ENCODE measurements at places on chromosomes 5 and 9.
A peak's percentile ranks its signal among the peaks of the same experiment; 100 is the strongest.

DNA sequence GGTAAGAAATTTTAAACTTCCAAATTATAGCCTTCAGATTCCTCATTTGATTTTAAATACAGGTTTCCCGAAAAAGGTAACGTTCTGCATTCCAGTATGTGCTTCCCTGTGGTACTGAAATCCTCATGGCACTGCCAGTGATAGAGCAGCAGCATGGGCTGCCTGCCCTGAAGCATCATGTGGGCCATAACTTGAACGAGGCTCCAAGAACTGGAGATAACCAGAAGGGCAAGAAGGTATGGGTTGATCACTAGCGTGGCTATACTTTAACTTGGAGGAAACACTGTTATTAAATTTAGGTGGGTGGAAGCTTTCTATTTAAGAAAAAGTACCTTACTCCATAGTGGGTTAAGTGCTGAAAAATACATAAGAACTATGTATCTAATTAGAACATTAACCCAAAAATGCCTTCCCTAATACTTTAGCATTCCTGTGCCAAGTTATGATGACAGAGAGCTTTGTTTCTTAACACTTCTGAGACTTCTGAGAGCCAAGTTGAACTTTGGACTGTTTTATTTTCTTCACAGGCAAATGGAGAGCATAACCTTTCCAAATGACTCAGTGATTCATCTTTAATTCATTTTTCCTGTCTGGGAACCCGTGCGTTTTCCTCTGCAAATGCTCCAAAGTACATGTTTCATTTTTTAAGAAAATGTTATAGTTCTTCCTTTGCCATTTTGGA is 191.5 kb upstream of the GNA14 start:
- peaks cover 9% of the 10 kb centered on the region for H3K4me1 ChIP-seq
- H3K27me3 ChIP-seq, result no peaks in the 10 kb centered on the region
- DNase-seq, result no peak
- H3K4me3 ChIP-seq, result no peak overlapping the region

- DNase-seq, result no peak
- no peak overlapping the region for H3K27ac ChIP-seq
Observed at GRCh38 chr5:54981928-54982327, 3.5 kb downstream of the ESM1 start.

GRCh38 chr5:33936381-33937016 is at the start of gene RXFP3:
RXFP3 (plus strand) TSS chr5:33936386; CDS start chr5:33936741, 355 bp downstream.
- H3K27me3 ChIP-seq, result peaks cover 47% of the 10 kb centered on the region
- no peaks in the 10 kb centered on the region for H3K36me3 ChIP-seq
- DNase-seq, result no peak
- peak within 1 kb of the TSS; percentile 81 for H3K4me3 ChIP-seq

DNA sequence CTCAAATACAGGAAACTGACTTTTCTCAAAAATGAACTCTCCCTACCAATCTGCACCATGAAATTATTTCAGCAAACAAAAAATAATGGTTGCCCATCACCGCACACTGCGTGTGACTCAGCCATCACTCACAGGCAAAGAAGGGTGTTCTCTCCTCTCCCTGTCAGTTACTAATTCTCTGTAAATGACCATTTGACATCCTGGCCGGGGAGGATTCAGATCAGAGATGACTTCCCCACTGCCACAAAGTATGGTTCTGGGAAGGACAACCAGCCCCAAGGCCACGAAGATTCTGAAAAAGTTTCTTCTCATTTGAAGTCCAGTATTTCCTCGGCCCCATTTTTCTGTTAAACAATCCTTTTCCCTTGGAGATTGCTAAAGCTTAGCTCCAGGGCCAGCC is 199.4 kb downstream of the AUH start:
- H3K4me1 ChIP-seq, result peaks cover 30% of the 10 kb centered on the region
- H3K27me3 ChIP-seq, result peaks cover 6% of the 10 kb centered on the region
- no peaks in the 10 kb centered on the region for H3K36me3 ChIP-seq
- H3K4me3 ChIP-seq, result peak overlapping the region; percentile 16
- H3K27ac ChIP-seq, result peak overlapping the region; percentile 75
- DNase-seq, result no peak

- H3K27me3 ChIP-seq, result peaks cover 6% of the 10 kb centered on the region
- DNase-seq, result peak; percentile 88
- peaks cover 5% of the 10 kb centered on the region for H3K4me1 ChIP-seq
- H3K4me3 ChIP-seq, result no peak overlapping the region
- H3K36me3 ChIP-seq, result peaks cover 8% of the 10 kb centered on the region
- H3K27ac ChIP-seq, result peak overlapping the region; percentile 31
Observed at GRCh38 chr9:93682155-93682968, 106.0 kb downstream of the PHF2 start.

DNA sequence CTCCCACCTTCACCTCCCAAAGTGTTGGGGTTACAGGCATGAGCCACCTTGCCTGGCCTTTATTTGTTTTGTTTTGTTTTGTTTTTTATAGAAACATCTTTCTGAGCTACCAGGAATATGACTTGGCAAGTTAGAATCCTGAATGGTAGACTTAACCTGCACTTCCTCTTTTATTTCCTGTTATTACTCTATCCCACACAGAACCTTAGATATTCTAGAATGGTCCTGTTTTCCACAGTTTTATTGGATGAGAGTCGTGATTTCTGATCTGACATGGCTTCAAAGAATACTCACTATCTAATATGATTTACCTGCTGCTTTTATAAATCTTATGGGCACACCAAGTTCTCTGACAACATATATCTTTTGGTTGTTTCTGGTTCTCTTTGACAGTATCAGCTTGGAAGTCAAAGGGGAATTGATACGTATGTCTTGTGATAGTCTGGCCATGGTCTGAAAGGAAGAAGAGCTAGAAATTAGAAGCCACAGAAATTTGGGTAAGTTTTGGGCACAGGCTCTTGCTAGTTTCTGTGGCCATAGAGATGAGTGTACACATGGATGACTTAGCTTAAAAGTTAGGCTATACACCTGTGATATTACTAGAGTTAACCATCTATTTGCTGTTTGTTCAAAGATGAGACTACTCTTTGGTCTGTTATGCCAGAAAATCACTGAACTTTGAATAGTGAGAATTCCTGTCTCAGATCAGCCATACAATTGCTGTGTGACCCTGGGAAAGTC is 4.7 kb upstream of the PANK3 start:
- no peak overlapping the region for H3K4me3 ChIP-seq
- H3K27ac ChIP-seq, result no peak overlapping the region
- H3K4me1 ChIP-seq, result peaks cover 29% of the 10 kb centered on the region
- no peak for DNase-seq

DNA sequence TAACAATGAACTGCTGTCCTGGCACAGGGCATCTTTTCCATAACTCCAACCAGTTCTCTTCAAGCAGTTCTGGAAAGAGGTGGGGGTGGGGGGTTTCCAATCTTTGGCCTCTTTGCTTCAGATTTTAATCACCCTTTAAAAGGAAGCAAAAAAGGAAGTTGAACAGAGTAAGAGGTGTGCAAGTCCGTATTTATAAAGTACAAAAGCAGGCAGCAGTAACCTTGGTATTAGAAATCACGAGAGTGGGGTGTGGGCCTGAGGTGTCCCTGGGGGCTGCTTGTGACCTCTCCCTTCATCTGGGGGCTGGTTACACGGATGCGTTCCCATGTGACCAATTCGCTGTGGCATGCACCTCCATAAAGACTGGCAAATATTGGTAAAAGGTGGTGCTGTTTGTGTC is 70.5 kb downstream of the PTCH1 start:
- H3K4me3 ChIP-seq, result no peak overlapping the region
- H3K27me3 ChIP-seq, result no peaks in the 10 kb centered on the region
- DNase-seq, result no peak
- peak overlapping the region; percentile 77 for H3K27ac ChIP-seq

DNA sequence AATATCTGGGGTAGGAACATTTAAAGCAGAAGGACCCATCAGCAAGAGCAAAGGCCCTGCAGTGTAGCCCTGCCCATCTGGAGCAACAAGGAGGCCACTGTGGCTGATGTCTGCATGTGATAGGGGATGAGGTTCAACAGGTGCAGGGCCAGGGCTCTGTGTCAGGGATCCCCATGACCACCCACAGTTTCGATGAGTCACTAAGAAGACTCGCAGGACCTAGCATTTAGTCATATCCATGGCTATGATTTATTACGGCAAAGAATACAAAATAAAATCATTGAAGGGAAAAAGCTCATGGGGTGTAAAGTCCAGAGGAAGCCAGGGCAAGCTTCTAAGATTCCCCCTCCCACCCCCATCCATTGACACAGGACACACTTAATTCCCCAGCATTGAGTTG is 188.6 kb downstream of the ADGRV1 start:
- no peaks in the 10 kb centered on the region for H3K4me1 ChIP-seq
- peaks cover 44% of the 10 kb centered on the region for H3K36me3 ChIP-seq
- H3K27me3 ChIP-seq, result no peaks in the 10 kb centered on the region
- no peak overlapping the region for H3K27ac ChIP-seq
- DNase-seq, result no peak

- H3K4me1 ChIP-seq, result no peaks in the 10 kb centered on the region
- no peaks in the 10 kb centered on the region for H3K36me3 ChIP-seq
- DNase-seq, result no peak
- H3K4me3 ChIP-seq, result no peak overlapping the region
- no peak overlapping the region for H3K27ac ChIP-seq
Observed at GRCh38 chr5:13955896-13956295, 11.4 kb upstream of the DNAH5 start.

DNA sequence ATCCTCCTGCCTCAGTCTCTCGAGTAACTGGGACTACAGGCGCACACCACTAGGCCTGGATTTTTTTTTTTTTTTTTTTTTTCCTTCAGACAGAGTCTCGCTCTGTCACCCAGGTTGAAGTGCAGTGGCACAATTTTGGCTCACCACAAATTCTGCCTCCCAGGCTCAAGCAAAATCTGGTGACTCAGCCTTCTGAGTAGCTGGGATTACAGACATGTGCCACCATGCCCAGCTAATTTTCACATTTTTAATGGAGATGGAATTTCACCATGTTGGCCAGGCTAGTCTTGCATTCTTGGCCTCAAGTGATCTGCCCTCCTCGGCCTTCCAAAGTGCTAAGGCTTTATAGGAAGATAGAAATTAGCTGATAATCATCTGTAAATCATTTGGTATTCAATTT is 43.9 kb downstream of the NSA2 start:
- H3K4me3 ChIP-seq, result no peak overlapping the region
- peaks cover 43% of the 10 kb centered on the region for H3K36me3 ChIP-seq
- DNase-seq, result no peak
- no peak overlapping the region for H3K27ac ChIP-seq

DNA sequence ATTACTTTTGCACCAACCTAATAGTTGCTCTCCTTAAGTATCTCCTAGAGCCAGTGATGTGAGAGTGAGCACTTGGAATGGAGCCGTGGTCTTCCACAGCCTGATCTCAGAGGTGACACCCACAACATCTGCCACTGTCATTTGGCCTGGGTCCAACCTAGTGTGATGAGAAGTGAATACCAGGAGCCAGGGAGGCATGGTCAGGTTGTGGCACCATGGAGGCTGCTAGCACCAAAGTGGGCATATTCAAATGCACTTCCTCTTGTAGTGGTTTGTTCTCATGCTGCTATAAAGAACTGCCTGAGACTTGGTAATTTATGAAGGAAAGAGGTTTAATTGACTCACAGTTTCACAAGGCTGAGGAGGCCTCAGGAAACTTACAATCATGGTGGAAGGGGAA is 22.6 kb upstream of the CEP72 start:
- H3K4me3 ChIP-seq, result no peak overlapping the region
- no peaks in the 10 kb centered on the region for H3K4me1 ChIP-seq
- peaks cover 84% of the 10 kb centered on the region for H3K27me3 ChIP-seq
- H3K27ac ChIP-seq, result no peak overlapping the region
- no peak for DNase-seq

DNA sequence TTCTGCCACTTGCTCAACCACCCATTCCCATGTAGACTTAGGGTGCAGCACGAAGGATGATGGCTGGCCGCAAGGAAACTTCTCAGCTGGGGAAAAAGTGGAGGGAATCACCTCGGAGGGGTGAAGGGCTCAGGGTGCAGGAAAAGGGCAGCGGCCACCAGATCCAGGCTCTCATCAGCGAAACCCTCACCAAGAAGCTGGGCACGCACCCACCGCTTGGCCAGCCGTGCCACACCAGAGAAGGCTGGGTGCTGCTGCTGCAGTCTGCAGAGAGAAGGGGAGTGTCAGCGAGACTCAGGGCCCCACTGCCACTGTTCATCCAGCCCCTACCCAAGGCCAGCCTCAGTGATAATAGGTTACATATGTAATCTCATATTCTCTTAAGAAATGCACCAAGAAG is 8.6 kb downstream of the NOL6 start:
- peaks cover 5% of the 10 kb centered on the region for H3K4me1 ChIP-seq
- no peak for DNase-seq
- peaks cover 38% of the 10 kb centered on the region for H3K36me3 ChIP-seq
- H3K27ac ChIP-seq, result no peak overlapping the region
- H3K27me3 ChIP-seq, result no peaks in the 10 kb centered on the region
- no peak overlapping the region for H3K4me3 ChIP-seq

DNA sequence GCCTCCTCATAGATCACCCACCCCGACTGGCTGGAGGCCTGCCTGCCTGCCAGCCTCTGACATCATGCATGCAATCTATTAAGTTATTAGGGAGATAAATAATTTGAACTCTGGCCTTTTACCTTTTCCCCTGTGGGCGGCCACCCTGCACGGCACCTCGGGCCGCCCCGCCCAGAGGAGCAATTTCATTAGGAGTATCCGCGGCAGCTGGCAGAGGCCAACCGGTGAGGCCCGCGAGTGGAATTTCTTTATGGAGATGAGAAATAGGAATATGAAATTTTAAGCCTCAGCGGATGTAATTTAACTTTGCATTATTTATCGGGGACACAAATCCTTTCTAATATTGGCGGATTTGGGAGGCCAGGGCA is 22.5 kb downstream of the LHX3 start:
- no peak overlapping the region for H3K27ac ChIP-seq
- no peaks in the 10 kb centered on the region for H3K36me3 ChIP-seq
- H3K4me3 ChIP-seq, result no peak overlapping the region
- H3K27me3 ChIP-seq, result peaks cover 58% of the 10 kb centered on the region

DNA sequence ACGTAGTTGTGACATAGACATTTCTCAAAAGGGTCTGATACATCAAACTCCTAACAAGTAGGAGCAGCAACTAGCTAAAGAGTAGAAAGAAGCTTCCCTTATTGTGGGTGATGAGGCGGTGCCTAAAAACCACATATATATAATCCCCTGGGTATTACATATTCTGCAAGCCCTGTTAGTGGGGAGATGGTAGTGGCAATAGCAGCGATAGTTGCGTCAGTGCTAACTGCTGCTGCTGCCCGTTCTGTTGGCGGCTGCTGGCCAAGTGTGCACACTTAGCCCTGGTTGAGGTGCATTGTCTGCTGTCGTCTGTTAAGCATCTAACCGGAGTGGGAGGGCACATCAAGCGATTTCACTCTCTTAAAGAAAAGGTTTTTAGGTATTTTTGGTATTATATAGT is 35.8 kb downstream of the VLDLR start:
- H3K27me3 ChIP-seq, result peaks cover 3% of the 10 kb centered on the region
- no peaks in the 10 kb centered on the region for H3K4me1 ChIP-seq
- H3K4me3 ChIP-seq, result no peak overlapping the region
- no peak overlapping the region for H3K27ac ChIP-seq

DNA sequence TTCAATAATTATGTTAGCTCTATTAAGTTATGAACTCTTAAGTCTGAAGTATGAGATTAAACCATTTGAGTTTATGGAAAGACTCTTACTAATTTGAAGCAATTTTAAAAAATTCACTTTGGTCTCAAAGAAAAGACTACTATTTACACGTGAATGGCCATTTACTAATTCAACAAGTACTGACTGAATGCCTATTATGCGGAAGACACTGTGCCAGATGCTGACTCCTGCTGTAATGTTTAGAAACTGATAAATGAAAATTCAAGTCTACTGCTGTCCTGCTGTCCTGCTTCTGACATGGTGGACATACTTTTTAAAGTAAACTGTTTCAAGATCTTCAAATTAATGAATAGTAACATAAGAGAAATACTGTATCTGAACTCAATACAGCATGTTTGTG is 116.2 kb downstream of the MPDZ start:
- peaks cover 7% of the 10 kb centered on the region for H3K4me1 ChIP-seq
- peaks cover 41% of the 10 kb centered on the region for H3K36me3 ChIP-seq
- H3K27me3 ChIP-seq, result no peaks in the 10 kb centered on the region
- no peak for DNase-seq

Data from nephron progenitor cell (in vitro differentiated cells).